ENCODE measurements at places on chromosomes 2 and 18.

DNA sequence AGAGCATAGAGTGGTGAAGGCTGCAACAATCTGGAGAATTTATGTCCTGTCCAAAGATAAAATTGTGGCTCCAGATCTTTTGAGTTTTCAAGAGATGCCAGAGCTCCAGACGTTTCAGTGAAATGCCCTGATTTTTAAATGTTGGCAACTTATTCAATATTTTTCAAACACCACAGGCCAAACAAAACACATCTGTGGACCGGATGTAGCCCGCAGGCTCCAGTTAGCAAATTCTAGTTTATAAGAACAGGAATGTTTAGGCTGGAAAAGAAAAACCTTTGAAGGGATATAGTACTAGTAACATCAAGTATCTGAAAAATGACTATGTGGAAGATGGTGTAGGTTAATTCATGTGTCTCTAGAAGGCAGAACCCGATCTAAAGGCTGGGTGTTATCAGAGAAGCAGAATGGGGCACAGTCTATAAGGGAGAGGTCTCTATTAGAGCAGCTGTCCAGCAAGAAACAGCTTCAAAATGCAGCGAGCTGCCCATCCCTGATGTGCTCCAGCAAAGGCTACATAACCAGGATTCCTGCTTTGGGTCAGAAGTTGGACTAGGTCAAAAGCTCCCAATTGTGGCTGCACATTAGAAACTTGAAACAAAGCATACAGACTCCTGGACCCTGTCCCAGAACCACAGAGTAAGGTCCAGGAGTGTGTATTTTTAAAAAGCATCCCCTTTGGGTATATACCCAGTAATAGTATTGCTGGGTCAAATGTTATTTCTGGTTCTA lies 105.9 kb downstream of the ANKRD44 start:
- no peak for DNase-seq

- no peak for DNase-seq
Observed at GRCh38 chr2:31247711-31248110, 13.8 kb downstream of the EHD3 start.

DNA sequence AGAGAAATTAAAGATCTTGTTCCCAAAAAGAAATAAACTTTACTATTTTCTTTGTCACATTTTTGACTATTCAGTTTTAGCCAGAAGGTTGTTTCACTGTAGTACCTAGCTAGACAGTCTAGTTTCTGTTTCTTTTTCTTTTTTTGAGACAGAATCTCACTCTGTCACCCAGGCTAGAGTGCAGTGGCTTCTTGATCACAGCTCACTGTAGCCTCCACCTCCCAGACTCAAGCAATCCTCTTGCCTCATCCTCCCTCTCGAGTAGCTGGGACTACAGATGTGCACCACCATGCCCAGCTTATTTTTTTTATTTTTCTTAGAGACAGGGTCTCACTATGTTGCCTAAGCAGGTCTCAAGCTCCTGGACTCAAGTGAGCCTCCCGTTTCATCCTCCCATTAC lies 2.2 kb downstream of the RBM45 start:
- no peak for DNase-seq

GRCh38 chr18:73004260-73004659 lies 136.5 kb upstream of the NETO1 start:
- DNase-seq: no peak

GRCh38 chr2:111667001-111667400 lies 217.0 kb downstream of the ANAPC1 start:
- DNase-seq: no peak

- DNase-seq: no peak
Observed at GRCh38 chr2:174074831-174075230, 109.7 kb upstream of the SP3 start.

Data from stimulated activated naive B cell treated with anti-CD40 and anti-IgM and Interleukin-4, amounts not matched to agents 10 μg/mL and 1 μg/mL and 100 μg/mL, for 72 hours (primary cell).